ENCODE measurements at places on chromosomes 5 and 9.

- no peak for DNase-seq
Observed at GRCh38 chr5:40937075-40937474, 27.8 kb downstream of the C7 start.

DNA sequence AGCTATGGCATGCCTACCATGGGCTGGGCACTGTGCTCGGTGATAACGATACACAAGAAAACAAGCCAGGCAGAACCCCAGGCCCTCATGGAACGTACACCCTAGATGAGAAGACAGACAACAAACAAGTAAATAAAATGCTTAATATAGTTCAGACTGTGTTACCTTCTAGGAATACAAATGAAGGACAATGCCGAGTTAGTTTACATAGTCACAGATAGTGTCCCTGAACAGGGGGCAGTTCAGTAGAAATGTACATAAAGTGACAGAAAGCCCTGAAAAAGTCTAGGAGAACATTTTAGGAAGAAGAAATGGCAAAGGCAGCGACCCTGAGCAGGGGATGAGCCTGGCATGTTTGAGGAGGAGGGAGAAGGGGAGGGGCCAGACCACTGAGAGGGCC, 21.7 kb downstream of the SLC22A5 start:
- DNase-seq, result no peak

GRCh38 chr9:78298046-78298765, 1.3 kb downstream of the PSAT1 start:
- DNase-seq, result no peak

DNA sequence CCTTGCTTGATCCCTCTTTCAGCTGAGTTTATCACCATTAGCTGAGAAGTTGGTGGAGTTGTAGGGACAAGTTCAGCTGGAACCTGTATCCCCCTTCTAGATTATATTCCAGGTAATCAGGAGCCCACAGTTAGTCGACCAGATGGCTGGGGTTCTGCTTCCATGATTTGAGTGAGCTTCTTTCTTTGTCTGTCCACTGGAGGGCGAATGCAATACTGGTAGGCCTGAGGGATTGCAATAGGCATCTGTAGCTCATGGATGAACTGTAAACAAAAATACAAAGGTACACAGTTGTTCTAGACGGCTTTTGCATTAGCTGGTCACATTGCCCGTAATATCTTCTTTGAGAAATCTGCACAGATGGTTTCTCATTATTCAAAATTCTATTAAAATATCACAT, 88.9 kb downstream of the PCSK5 start:
- DNase-seq, result no peak

- no peak for DNase-seq
Observed at GRCh38 chr5:4857761-4858160, 282.4 kb upstream of the ADAMTS16 start.

DNA sequence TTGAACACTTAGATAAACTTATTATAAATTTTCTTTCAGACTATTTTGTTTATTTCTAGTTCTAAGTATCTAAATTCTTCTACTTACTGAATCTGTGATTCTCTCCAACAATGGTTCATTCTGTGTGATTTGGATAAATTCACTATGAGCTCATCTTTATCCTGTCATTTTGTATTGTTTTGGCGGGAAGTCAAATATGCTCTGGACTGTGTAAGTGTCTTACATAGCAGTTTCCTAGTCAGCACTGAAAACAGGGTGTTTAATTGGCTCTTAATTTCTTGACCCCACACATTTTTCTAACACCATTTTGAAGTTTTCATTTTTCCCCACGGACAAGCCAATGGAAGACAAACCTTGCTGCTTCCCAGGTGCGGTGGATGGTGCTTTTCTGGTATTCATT, 207.0 kb upstream of the ACO1 start:
- no peak for DNase-seq

GRCh38 chr9:89058906-89059305, 67.6 kb downstream of the S1PR3 start:
- no peak for DNase-seq

GRCh38 chr9:71968541-71969090, 57.2 kb downstream of the C9orf85 start:
- DNase-seq, result no peak

GRCh38 chr5:20604992-20605391, 617.0 kb upstream of the CDH18 start:
- no peak for DNase-seq

GRCh38 chr5:83724935-83725334, 4.3 kb upstream of the HAPLN1 start:
- no peak for DNase-seq

DNA sequence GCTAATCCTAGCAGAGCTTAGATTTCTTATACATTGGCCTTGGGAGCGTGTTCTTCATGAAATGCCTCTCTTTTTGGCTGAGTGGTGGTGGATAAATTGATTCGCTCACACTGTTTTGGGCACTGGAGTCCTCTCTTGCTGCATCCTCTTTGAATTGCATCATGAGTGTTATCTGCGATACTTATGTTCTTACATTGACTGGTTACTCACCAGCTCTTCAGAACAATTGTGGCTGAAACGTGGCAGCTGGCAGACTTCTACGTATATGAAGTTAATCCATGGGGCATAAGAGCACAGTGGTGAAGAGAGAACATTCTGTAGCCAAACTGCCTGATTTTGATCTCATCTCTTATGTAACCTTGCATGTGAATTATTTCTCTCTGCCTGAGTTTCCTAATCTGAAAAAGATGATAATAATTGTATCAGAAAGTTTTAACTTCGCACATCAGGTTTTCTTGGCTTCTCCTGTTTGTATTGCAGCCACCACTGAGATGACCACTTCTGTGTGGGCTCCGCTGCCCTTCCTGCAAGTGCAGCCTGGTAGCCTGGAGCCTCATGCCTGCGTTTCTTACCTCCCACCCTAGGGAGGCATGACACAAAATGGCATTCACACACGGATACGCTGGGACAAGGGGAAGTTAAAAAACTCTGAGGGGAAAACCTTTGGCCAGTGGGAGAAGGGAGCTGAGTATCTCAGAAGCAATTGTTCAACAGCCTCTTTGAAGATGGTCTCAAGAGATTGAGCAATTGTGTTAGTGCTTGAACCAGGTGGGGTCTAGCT, 295.2 kb downstream of the ARHGAP26 start:
- no peak for DNase-seq

DNA sequence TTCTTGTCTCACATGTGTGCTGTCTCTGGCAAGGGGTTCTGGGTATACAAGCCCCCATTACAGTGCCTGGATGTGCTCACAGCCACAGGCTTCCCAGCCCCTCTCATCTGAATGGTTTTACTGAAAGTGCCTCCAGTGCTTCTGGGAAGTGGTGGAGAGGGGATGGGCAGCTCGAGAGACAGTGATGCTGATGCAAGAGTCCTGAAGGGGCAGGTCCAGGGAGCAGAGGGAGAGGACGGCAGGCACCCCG, 93.5 kb downstream of the PHF2 start:
- DNase-seq, result no peak

- no peak for DNase-seq
Observed at GRCh38 chr9:131090025-131090787, 6.1 kb upstream of the AIF1L start.

DNA sequence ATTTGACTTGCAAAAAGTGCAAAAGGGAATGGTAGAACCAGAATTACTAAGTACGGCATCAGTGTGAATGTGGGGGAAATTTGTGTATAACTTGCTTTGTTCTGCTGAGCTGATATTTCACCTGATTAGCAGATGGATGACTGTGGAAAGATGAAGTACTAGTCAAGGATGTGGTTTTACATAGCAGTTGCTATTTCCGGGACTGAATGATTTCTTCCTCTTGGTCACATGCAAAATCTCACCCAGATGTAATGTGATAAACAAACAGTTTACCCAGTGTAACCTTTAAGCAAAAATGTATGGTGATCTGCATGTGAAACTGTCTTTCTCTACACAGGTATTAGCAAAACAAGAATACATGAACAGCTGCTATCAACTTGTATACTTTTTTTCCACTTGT, 46.1 kb downstream of the DCP2 start:
- DNase-seq, result no peak

DNA sequence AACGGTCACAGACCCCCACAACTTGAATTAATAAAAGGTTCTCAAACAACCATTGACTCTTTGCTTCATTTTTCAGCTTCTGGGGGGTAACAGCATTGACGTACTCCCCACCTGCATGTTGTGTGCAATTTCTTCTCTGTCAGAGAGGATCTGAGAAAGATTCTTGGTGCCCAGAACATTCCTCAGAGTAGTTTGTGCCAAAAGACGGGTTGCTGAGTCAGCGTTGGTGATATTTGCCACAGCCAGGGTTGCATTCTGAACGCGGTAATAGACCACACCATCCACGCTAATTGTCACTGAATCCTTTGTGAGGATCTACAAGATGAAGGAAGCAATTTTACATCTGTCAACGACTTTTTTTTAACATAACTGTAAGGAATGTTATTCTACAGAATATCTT, 21.0 kb downstream of the STOM start:
- no peak for DNase-seq

GRCh38 chr9:77901771-77902170, 129.8 kb downstream of the GNAQ start:
- DNase-seq, result no peak

DNA sequence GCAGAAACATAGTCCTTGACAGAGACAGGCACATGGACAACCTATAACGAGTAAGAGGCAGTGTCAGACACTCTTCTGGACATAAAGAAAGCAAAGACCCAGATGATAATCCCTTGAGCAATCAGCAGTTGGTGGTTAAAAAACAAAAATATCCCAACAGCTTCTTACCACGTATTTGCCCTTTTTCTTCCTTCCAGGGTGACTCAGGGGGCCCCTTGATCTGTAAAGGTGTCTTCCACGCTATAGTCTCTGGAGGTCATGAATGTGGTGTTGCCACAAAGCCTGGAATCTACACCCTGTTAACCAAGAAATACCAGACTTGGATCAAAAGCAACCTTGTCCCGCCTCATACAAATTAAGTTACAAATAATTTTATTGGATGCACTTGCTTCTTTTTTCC, 9.5 kb downstream of the GZMK start:
- no peak for DNase-seq
